ENCODE measurements at places on chromosomes 6 and 20.

DNA sequence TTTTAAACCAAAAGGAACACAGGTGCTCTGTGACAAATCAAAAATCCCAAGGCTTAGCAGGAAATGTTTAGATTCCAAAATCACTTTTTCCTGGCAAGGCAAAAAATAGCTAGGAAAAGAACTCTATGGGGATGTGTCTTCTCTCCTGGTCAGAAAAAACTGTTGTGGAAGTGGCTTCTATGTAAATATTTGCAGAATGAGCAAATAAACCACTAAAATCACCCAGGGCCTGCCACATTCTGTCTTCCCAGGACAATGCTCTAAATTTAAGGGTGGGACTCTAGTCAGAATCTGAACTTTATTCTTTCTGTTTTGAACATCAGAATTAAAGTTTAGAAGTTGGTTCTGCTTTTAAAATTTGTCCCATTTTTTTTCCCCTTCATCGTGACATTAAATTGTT lies 29.3 kb downstream of the GCM1 start:
- DNase-seq = no peak

DNA sequence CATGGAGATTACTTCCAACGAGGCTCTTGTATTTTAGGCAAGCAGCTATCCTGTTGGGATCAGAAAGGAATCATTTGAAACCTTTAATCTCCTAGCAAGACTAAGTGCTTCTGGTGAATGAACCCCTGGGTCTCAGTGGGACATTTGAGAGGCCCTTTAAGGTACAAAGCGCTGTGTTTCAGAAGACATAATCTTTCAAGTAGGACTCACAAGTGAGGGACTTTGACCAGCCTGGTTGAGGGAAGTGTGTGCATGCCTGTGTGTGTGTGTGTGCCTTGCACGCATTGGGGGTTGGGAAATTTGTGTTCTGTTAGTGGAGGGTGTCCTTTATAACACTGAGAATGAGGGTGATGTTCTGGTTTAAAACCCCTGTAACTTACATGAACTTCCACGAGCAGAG lies 64.4 kb upstream of the KCNG1 start:
- DNase-seq = no peak

- no peak for DNase-seq
These were observed 13.5 kb downstream of the PPP1R3G start for GRCh38 chr6:5098501-5099270.

GRCh38 chr6:169019727-169020491 lies 233.7 kb downstream of the THBS2 start:
- DNase-seq = peak; percentile 26

GRCh38 chr6:52887910-52888524 lies 21.5 kb downstream of the GSTA3 start:
- DNase-seq = no peak

DNA sequence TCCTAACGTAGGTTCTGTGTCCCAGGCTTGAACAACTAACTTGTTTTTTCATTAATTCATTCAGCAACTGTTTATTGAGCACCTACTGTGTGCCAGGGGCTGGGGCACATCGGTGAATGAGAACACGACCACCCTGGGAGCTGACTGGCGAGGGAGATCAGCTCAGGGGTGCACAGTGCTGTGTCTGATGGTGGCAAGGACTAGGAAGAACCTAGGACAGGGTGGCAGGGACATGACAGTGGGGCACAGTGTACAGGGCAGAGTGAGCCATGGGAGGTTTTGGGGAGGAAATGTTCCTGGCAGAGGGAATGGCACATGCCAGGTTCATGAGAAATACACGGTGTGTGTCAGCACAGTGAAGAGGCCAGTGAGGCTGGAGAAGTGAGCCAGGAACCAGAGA lies 76.7 kb downstream of the BMP7 start:
- no peak for DNase-seq

DNA sequence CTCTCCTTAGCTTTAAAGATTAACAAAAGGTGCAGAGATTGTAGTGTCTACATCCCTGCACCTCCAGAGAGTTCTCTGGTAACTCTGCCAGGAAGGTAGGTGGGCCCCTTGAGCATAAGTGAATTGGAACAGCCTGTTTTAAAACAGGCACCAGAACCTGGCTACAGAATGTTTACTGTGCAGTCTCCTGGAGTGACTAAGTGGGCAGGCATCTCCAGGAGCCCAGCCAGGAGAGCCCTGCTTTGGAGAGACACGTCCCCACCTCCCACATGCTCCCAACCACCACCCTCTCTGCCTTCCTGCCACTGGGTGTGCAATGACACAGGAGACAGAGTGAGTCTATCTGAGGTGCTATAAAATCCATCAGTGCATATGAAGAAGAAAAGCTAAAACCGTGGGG lies 110.3 kb upstream of the EYA4 start:
- DNase-seq = no peak

GRCh38 chr6:45569210-45569945 lies 191.6 kb upstream of the SUPT3H start:
- DNase-seq = peak; percentile 23

- no peak for DNase-seq
These were observed 14.1 kb upstream of the SPDEF start for GRCh38 chr6:34570066-34570833.

DNA sequence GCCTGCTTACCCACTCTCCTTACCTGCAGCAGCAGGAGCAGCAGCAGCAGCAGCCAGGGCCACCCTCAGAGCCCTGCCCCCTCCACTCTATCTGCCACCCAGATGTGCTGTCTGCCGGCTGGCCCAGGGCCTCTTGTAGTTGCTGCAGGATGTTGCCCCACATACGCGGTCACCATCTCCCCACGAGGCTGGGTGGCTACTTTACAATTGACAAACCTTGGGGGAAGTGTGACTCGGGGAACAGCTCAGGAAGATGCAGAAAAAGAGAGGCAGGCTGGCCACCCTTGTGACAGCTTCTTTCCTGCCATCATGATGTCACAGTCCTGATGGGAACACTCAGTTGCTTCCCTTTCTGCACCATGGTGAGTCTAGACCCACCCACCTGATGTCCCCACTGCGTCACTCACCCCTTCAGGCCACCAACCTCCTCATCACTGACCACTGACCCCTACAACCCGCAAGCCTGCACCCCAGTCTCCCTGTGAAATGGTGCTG lies 14.5 kb downstream of the TREM1 start:
- DNase-seq = no peak

- DNase-seq = no peak
These were observed 2.8 kb upstream of the TFAP2A start for GRCh38 chr6:10417681-10418104.

DNA sequence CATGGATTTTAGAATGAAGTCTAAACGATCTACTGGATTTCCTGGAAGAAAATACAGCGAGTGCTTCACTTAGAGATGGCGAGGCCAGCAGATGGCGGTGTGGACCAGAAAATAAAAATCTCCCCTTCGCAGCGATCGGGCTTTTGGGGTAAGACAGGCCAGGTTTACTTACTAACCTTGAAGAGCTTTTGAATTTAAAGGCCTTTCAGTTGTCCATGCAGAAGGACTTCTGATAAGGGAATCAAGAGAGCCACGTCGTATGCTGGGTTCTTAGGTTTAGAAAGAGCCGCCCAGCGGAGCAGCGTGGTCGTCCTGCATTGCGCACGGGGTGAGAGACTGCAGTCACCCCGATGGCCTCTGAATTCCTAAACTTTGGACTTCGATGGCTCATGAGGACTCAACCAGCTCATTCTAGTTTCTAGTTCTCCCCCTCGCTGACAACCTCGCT lies 125.2 kb upstream of the RALGAPA2 start:
- DNase-seq = peak; percentile 66

- no peak for DNase-seq
These were observed 7.5 kb downstream of the DEF6 start for GRCh38 chr6:35305117-35305516.

DNA sequence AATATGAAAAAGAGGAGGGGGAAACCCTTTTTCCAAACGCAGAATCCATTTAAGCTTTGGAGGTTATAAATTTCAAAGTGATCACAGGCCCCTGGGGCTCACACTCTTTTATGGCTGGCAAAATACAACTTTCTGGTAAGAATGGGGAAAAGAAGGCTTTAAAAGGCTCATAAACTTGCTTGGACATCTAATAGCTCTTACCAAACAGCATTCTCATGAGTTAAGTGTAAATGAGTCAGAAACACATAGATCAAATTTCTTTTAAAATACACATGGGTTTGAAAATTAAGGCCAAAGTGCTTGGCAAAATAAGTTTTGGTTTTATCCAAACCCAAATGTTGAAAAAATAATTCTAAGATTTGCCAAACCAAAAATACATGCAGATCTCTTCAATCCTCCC lies 154.6 kb downstream of the SOBP start:
- no peak for DNase-seq

DNA sequence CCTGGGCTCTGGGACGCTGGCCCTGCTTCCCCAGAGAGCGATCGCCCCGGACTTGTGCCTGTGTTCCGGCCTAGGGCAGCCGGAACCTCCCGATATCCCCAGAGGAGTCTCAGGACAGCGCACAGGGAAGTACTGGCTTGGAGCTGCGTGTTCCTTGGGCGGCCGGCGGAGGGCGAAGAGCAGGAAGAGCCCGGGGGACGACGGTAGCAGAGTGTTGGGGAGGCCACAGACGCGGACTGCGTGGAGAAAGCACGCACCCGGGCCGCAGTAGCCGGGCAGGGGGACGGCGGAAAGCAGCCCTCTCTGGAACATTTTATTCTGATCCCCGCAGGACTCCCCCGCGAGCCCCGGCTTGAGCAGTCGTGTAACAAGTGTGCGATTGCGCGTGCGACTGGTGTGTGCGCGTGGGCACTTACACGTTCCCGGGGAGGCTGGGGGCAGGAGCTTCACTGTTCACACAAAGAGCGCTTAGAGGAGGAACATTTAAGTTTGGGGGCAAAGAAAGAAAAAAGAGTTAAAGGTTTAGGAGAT lies 36.1 kb downstream of the NCR2 start:
- peak; percentile 73 for DNase-seq

GRCh38 chr6:169589293-169589692 lies 112.5 kb downstream of the WDR27 start:
- no peak for DNase-seq

DNA sequence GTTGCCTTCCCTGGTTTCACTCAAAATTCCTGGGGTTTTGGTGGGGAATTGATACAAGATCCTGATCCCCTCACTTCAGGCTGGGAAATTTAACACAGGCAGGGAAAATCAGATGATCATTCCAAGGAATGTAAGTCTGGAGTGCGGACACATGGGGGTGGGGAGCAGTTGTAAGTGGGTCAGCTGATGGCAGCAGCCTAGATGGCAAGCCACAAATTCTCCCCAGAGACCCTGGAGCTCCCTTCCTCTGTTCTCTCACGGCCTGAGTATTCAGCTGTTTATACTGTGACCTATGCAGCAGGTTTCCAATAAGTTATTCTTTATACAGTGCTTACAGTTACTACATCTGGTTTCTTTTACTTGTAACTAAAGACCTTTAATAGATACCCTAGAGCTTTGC lies 144.9 kb downstream of the SH3BGRL2 start:
- no peak for DNase-seq

- DNase-seq = no peak
These were observed 120.5 kb upstream of the SULF2 start for GRCh38 chr20:47905628-47906347.

DNA sequence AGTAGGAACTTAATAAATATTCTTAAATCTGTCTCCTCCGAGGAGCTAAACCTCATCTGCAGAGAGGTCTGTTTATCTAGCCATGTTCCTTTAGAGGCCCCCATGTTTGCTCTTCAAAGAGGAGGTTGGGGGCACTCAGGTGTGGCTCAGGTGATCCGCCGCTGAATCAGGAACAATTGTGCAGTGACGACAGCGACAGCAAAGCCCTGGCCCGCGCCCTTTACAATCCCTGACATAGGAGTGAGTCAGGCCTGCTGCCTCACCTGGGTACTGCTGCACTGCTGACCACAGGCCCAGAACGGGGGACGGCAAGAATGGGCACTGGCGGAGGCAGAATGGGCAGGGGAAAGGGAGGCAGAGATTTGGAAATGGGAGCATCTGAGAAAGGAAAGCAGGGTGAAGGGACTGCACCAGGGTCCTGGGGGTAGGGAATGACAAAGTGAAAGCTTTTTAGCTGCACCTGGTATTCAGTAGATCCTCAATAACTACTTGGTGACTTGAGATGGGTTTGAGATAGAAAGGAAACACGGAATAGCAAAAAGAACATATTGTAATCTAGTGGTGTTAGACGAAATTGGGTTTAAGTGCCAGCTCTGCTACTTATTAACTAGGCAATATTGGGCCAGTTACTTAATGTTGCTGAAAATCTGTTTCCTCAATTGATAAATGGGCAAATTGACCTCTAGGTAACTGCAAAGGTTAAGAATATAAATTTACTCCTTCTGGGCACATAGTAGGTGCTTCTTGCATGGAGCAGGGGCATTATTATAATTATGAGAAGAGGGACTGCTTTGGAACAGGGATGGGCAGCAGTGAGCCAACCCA lies 5.4 kb upstream of the IER3 start:
- DNase-seq = no peak

- DNase-seq = peak; percentile 74
These were observed 75.5 kb downstream of the GPR6 start for GRCh38 chr6:110053395-110054240.

DNA sequence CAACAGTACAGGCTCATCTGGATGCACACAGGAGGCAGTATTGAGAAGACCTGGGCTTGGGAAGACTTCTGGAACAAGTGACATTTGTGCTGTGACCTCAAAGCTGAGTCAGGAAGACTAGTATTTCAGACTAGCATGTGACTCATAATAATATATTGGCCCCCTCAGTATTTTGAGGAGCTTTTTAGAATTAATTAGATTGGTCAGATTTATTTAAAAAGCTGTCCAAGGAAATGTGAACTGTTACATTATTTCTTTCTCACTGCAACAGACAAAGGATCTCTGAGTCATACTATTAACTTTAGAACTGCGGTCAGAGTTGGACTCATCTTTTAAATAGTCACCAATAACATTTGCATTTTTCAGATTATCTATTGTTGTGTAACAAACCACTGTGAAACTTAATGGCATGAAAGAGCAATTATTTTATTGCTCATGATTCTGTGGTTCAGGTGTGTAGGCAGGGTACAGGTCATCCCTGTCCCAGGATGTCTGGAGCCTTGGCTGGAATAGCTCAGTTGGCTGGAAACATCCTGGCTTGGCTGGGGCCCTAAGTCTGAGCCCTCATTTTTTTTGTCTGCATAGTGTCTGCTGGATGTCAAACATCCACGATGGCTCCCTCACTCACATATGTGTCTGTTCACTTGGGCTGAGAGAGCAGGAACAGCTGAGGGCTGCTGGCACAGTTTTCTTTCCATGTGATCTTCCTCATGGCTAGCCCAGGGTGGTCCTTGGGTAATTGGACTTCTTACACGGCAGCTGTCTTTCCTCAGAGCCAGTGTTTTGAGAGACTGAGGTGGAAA lies 46.9 kb downstream of the MAP3K4 start:
- DNase-seq = peak; percentile 64

GRCh38 chr20:625360-625932 lies 15.3 kb upstream of the TCF15 start:
- no peak for DNase-seq

GRCh38 chr6:5605937-5606336 lies 344.6 kb downstream of the FARS2 start:
- DNase-seq = no peak

GRCh38 chr6:87222676-87223075 lies 67.3 kb downstream of the ZNF292 start:
- no peak for DNase-seq

- no peak for DNase-seq
These were observed 3.7 kb downstream of the SMPDL3A start for GRCh38 chr6:122792766-122793165.
